AG08396 (cell line): ENCODE measurements at places on chromosomes 12 and 14.

DNA sequence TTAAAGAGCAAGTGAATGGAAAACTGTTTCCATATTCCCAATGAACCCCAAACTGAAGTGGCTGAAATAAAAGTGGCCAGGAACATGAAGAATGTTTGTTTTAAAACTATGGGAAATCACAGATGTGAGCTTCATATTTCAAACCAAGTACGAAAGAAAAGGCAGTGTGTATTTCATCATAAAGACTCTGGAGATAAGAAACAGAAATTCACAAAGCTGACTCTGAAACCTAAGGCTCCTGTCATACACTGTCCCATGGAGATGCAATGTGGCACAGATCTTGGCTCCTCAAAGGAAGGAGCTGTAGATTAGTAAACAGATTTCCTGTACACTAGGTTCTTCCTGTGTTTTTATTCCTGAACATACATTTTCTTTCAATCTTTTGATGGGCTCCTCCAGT is 304.4 kb downstream of the MED13L start:
- no peak for DNase-seq

DNA sequence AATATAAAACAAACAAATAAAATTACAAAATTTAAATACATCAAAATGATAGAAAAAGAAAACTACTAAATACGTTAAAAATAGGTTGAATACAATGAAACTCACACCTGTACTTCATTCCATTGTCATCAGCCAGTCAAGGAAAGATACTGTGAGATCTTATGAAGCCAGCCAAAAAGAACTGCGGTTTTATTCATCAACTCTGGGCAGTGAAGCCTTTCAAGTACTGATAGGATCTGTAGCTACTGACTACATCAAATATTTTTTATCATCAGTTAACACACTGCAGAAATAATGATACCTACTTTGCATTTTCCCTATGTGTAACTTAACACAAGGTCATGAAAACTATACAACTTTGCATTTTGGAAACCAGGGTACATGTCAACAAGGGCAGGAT is 46.3 kb upstream of the FAR2 start:
- no peak for DNase-seq

DNA sequence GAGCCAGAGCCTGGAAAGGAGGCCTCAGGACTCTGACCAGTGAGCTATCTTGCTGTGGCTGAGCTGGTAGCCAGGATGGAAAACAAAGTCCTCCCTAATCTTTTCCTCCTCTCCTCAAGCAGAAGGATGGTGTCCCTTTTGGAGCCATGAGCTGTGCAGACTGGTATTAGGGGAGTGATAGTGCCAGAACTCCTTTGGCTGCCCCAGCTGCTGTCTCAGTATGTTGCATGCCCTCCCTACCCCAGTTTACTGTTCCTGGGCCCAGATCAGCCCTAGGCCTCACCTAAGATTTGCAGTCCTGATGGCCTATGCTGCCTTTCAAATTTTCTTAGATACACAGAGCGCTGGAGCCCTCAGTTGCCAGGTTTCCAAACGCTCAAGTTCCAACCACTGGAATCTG is 150.3 kb upstream of the ALG10B start:
- no peak for DNase-seq

DNA sequence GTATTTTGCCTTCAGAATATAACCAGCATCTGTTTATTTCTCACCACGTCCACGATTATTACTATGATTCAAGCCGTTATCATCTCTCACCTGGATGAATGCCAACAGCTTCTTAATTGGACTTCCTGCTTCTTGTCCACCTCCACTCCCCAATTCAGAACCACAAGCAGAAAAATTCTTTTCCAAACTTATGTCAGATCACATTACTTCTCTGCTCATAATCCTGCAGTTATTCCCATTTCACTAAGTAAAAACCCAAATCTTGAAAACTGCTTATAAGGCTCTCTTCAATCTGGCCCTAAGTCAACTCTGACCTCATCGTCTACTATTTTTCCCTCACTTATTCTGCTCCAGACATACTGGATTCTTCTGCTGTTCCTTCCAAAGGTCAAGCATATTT is 2.0 kb downstream of the CRY1 start:
- DNase-seq: peak; percentile 6

DNA sequence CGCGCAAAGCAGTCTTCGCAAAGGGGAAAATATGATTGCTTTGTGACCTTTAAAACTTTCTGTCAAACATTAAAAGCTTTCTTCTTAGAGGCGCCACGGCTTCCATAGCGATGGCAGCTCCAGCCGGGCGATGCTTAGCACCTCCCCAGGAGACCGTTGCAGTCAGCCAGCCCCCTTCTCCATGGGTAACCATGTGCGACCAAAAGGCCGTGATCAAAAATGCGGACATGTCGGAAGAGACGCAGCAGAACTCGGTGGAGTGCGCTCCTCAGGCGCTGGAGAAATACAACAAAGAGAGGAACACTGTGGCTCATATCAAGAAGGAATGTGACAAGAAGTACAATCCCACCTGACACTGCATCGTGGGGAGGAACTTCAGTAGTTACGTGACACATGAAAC is 12.7 kb upstream of the STON2 start:
- no peak for DNase-seq

DNA sequence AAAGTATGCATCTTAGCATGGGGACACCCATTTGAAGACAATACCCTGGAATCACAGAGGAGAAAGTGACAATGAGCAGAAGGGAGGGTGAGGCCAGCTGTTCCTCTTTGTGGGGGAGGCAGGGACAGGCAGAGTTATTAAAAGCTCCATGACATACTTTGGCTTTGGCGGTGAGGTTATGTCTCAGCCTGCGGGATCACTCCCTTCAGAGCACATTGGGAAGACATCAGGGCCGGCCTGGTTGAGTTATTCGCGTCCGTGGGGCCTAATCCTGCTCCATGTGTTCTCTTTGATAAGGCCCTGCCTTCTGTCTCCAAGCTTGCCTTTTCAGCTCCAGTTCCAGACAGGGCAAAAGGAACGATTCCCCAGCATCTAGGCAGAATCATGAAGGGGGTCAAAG is 98.8 kb upstream of the NTF3 start:
- no peak for DNase-seq

DNA sequence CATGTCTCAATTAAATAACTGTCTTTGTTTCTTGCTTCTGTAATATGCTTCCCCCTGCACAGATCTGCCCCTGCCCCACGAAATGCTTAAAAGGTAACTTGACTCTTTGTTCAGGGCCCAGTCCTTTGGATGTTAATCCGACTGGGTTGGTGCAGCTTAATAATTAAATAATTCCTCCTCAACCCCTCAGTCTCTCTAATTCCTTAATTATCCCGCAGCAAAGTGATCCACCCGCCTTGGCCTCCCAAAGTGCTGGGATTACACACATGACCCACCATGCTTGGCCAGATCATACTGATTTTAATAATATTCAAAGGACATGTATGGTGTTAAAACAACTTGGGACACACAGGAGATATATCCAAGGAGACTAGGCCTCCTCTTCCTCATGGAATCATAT is 18.2 kb upstream of the ANAPC7 start:
- DNase-seq: no peak

GRCh38 chr14:49550286-49551184 is 35.6 kb downstream of the RPS29 start:
- no peak for DNase-seq

DNA sequence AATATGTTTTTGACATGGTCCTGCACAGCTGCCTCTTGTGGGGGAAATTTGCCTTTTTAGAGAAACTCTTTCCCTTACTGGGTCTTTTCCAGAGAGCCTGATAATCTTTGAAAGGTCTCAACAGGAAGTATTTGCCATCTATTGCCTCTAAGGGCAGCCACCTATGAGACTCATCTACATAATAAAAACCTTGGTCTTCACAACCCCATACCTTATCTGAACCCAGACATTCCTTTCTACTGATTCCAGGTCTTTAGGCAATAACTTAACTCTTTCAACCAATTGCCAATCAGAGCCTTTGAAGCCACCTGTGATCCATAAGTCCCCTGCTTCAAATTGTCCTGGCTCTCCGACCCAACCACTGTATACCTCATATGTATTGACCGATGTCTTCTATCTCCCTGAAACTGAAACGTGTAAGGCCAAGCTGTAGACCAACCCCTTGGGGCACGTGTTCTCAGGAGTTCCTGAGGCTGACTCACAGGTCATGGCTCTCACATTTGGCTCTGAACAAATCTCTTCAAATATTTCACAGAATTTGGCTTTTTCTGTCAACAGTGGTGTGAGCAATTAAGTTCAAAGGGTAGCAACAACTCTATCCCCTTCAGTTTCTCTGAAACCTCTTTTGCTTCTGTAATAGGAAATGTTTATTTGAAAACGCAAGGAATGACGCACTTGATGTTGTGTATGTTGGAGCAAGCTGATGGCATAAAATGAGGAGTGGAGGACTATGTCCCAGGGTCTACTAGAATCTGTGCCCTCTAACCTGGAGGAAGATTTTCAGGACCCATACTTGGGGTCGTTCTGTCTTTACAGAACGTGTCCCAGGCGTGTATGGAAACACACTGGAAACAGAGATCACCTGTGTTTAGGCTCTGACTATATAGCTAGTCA is 49.2 kb upstream of the EIF5 start:
- DNase-seq: no peak

DNA sequence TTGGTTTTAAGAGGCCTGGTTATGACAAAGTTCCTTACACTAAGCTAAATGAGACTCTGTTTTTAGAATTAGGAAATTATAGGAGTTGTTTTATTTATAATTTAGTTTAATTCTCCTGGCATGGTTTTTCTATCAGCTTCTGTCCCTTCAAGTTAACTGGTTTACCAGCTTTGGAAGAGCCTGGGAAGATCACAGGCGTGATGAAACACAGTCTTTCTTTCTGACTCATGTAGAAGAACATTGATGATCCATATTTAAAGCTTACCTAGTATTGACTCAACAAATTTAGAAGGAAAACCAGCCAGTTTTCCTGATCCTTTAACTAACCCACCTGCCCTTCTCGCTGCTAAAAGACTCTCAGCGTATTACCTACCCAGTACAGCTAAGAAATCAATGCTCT is 155.2 kb downstream of the TGFB3 start:
- no peak for DNase-seq

DNA sequence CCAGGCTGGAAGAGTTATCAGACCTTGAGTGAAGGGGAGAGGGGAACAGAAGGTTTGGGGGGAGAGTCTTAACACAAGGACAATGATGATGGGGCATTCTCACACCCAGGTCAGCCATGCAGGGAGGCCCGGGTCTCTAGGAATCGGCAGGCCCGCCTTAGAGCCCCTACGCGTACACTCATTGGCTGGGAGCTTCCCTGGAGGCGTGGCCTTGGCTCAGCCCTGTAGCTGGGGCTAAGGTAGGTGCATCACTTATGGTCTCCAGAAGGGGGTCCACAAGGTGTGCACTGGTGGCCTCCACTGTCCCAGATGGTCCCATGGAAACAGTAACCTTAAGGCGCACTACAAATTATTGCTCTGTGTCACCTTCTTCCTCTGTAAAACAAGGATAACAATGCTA is 660.1 kb downstream of the MED13L start:
- no peak for DNase-seq

DNA sequence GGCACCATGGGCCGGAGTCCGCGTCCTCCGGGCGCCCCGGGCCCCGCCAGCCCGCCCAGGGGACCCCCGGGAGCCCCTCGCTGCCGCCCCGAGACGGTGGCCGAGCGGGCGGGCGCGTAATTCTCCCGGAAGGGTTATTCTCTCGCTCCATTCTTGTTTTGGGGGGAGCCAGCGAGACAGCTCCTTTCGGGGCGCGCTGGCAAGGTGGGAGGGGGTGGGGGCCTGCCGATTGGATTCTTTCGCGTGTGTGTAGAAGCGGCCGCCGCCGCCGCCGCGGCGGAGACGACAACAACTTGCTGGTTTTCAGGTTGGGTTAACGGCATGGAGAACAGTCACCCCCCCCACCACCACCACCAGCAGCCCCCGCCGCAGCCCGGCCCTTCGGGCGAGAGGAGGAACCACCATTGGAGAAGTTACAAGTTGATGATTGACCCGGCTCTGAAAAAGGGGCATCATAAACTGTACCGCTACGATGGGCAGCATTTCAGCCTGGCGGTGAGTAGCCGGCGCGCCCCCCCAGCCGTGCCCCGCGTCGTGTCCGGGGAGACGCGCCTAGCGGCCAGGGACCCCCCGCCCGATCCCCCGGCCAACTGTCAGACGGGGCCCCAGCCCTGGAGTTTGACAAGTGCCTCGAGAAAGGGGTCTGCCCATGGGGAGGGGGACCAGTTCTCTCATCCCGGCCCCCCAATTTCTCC is 755 bp downstream of the SETD1B start:
- no peak for DNase-seq

DNA sequence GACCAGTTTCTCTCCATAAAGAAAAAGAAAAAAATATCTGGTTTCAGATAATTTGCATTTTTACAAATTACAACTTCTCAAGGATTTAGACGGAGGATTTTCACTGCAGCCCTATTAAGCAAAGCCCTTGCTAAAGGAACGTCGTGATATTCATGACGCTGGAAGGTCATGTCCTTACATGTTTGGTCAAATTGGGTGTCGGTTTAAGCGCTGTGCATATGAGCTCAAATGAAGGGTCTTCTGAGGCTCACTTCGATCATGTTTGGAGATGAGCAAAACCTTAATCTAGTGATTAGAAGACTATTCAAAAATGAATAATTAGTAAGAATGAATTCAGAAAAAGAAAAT is 67.3 kb upstream of the USP15 start:
- DNase-seq: no peak

GRCh38 chr14:45559626-45560025 is 306.6 kb upstream of the MIS18BP1 start:
- no peak for DNase-seq

- no peak for DNase-seq
These were observed 7.6 kb downstream of the RPS6KL1 start for GRCh38 chr14:74915426-74915825.

- DNase-seq: no peak
These were observed 28.6 kb downstream of the BRMS1L start for GRCh38 chr14:35854696-35855270.

GRCh38 chr12:85725991-85726390 is 110.2 kb downstream of the RASSF9 start:
- no peak for DNase-seq

DNA sequence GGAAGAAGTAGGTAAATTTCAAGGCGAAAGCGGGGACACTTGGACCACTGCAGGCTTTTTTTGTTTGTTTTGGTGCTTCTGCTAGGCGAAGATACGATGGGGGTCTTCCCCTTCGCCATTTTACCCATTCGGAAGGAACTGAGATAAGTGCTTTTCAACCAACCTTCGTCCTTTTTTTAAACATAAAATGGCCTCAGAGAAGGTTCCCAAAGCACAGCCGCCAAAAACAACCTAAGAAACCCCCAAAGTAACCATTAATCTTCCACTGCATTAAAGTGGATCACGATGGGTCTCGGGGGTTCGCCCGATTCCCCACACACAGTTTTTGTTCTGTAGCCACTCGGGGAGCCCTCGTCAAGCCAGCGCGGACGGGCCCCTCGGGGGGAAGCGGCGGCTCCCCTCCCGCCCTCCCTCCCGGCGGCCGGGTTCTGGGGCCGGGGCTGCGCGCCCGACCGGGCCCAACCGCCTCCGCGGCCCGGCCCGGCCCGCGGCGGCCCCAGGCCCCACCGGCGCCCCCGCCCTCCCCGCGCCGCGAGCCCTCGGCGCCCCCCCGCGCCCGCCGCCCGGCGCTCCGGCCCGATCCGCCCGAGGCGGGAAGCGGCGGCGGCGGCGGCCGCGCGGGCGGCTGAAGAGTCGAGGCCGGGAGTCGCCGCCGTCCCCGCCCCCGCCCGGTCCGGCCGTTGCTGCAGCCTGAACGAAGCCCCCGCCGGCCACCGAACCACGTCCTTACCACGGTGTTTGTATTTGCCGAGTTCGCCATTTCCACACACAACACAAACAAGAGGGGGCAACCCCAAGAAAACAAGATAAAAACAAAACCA is 790 bp downstream of the GTF2A1 start:
- DNase-seq: peak; percentile 55

GRCh38 chr14:99727096-99727870 is 43.2 kb downstream of the CYP46A1 start:
- no peak for DNase-seq

- DNase-seq: peak; percentile 45
These were observed 79.2 kb upstream of the BTG1 start for GRCh38 chr12:92224685-92225331.
